Stimulated activated CD8-positive, alpha-beta memory T cell treated with anti-CD3 and anti-CD28 coated beads, Interleukin-2, amount 100 ng/mL, for 48 hours (primary cell): ENCODE measurements at places on chromosomes 2 and 18.

- no peak for DNase-seq
Observed at GRCh38 chr2:1830936-1831619, 86.8 kb upstream of the PXDN start.

- DNase-seq: no peak
Observed at GRCh38 chr2:103294420-103294819, 532.6 kb downstream of the TMEM182 start.

- DNase-seq: no peak
Observed at GRCh38 chr2:107393516-107393915, 433.2 kb upstream of the RGPD4 start.

- DNase-seq: no peak
Observed at GRCh38 chr2:61857224-61857623, 3.4 kb upstream of the FAM161A start.

- no peak for DNase-seq
Observed at GRCh38 chr2:30786923-30787685, 20.1 kb downstream of the CAPN13 start.

- no peak for DNase-seq
Observed at GRCh38 chr2:133495226-133495625, 73.0 kb downstream of the NCKAP5 start.

DNA sequence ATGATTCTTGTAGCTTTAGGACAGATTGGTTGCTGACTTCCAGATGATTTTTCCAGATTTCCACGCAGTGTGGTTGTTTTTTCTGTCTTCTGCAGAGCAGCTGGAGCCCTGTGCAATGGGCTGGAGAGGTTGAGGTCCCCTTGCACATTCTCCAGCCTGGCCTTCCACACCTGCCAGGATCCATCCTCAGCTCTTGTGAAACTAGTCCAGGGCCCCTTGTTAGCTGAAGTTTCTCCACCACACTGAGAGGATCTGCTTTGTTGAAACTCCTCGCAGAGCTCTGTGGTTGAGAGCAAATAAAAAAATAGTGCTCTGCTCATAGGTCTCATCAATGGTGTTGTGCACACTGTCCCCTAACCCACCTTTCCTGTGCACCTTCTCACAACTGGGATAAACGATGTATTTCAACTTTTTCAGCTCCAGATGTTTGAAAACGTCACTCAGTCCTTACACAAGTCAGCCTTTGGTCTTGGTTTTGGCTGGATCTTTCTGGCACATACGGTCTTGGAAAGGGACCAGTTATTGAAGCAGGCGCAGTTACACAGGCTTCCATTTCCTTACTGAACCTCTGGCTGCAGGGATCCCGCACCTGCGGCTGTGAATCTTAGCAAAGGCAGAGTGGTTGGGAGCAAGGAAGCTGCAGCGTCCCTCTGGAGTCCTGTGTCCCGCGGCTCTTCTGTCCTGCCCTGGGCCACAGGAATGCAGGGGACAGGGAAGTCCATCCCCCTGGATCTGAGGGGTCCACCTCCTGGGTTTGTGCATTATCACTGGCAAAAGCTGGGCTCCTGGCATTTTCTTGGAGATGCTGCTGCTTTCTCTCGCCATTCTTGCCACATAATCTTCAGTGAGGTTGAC lies 272.0 kb upstream of the DSEL start:
- no peak for DNase-seq

DNA sequence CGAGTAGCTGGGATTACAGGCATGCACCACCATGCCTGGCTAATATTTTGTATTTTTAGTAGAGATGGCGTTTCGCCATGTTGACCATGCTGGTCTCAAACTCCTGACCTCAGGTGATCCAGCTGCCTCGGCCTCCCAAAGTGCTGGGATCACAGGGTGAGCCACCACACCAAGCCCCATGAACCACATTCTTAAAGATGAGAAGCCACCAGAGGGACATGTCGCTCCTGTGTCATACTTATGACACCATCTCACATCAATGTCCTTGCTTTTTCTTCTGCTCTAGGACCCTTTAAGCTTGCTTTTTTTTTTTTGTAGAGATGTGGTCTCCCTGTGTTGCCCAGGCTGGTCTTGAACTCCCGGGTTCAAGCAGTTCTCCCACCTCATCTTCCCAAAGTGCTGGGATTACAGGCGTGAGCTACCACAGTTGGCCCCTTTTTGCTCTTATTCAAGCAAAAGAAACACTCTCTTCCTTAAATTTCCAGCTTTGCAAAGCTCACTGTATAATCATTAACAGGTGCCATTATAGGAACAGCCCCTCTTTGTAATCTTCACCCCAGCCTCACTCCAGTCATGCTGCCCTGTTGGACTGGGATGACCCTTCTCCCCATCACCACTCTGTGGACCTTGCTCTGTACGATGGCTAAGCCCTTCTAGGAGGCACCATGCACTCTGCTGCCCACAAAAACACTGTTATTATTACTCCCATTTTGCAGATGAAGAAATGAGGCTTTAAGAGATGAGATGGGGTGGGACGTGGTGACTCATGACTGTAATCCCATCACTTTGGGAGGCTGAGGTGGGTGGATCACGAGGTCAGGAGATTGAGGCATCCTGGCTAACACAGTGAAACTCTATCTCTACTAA lies 10.8 kb upstream of the KCNG3 start:
- no peak for DNase-seq

DNA sequence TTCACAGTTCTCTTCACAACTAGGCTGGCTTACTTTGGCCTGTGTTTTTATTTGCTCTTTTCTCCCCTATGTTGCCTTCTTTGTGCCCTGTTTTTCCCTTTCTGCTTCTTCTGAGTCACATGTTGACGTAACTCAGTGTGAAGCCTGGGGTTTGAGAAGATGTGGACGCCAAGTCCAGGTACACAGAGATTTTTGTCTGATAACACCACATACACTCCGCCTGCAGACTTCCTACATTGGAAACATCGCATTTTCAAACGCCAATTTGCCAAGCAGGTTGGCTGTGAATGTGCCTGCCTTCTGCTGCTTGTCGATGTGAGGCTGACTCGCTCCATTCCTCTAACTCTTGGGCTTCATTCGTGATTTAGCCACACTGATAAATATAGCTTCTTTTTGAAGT lies 62.6 kb upstream of the FN1 start:
- DNase-seq: no peak

- no peak for DNase-seq
Observed at GRCh38 chr18:68722821-68723220, 7.9 kb upstream of the TMX3 start.

- DNase-seq: no peak
Observed at GRCh38 chr2:96959406-96960110, 26.8 kb downstream of the FAM178B start.

GRCh38 chr2:219634951-219635751 lies 7.7 kb downstream of the SLC4A3 start:
- DNase-seq: no peak

- DNase-seq: no peak
Observed at GRCh38 chr2:241095594-241096290, 6.3 kb downstream of the MTERF4 start.

DNA sequence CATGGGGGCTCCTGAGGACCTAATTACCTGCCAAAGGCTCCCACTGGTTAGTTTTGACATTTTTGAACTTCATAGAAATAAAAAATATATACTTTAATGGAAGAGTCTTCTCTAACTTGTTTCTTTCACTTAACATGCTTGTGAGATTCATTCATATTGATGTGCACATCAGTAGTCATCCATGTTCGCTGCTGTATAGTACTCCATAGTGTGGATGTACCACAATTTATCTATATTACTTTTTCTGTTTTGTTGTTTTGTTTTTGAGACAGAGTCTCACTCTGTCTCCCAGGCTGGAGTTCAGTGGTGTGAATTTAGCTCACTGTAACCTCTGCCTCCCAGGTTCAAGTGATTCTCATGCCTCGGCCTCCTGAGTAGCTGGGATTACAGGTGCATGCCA lies 22.8 kb upstream of the EMILIN2 start:
- no peak for DNase-seq

DNA sequence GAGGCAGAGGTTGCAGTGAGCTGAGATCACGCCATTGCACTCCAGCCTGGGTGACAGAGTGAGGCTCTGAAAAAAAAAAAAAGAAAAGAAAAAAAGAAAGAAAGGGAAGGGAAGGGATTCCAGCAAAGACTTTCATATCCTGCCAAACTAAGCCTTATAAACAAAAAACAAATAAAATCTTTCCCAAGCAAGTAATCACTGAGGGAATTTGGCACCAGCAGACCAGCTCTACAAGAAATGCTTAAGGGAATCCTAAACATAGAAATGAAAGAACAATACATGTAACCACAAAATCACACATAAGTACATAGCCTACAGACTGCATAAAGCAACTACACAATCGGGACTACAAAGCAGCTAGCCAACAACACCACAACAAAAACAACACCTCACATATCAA lies 79.1 kb downstream of the TRABD2A start:
- no peak for DNase-seq

GRCh38 chr18:75438891-75439290 lies 11.4 kb upstream of the SMIM21 start:
- no peak for DNase-seq

DNA sequence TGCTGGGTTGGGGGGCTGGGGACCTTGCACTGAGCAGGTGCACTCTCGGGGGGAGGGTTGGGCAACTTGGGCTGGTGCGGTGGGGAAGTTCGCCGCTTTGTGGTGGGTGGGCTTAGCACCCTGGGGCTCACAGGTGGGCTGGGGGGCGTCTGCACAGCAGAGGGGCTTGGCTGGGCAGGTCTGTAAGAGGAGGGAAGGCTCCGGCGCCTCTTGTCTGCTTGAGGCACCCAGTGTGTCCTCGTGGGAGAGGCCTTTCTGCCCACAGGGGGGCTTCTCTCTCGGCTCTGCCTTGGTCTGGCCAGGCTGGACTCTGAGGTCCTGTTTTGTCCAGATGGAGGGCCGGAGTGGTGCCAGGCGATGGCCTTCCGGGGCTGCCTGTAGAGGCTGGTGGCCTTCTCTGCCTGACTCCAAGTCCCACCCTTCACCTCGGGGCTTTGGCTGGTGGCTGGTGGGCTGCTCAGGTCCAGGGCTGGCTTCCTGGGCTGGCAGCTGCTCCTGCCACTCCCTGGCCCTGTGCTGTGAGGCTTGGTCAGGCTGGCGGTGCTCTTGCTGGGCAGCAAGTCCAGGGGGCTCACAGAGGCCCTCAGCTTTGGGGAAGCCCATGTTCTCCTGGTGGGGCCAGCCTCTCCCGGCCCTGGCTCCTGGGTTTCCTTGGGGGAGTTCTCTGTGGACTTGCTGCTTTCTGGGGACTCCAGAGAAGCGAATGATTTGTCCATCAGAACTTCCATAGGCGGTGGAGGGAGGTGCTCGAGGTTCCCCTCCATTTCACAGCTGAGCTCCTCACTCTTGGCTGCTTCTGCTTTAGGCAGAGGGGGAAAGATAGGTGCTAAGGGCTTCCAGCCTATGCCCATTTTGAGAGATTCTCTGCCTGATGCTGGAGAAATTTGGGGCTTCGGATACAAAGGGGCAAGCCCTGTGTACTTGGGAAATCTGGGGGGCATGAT lies 3.0 kb downstream of the PCARE start:
- no peak for DNase-seq

- DNase-seq: no peak
Observed at GRCh38 chr2:219525533-219526232, 11.4 kb downstream of the ASIC4 start.

DNA sequence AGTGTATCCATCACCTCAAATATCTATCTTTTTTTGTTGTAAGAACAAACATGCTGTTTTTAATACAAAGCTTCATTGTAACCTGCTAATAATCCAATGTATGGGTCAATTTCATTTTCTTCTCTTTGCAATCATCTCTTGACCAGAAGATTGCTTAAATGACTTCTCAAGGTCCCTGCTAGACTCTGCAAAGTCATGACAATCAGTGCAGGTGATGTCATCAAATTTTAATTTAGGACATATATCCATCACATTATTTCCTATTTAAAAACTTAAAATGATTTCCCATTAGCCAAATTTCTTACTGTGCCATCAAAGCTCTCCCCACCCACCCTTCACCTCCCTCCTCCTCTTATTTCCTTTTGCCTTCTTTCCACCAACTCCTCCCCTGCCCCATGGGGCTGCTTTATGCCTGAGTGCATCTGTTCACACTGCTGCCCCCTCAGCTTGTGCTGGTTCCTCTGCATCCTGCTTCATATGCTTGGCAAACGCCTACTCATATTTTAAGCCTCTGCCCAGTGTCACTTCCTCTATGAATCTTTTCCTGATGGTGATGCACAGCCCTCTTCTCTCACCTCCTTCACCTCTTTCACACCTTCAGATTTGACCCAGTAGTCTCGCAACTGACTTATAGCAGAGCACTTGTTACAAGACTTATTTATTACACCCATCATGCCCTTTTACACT lies 20.3 kb downstream of the PLEK start:
- DNase-seq: no peak

- no peak for DNase-seq
Observed at GRCh38 chr2:75025633-75026380, 67.4 kb downstream of the POLE4 start.

GRCh38 chr2:27307287-27307544 lies 1.0 kb downstream of the UCN start:
- DNase-seq: no peak

DNA sequence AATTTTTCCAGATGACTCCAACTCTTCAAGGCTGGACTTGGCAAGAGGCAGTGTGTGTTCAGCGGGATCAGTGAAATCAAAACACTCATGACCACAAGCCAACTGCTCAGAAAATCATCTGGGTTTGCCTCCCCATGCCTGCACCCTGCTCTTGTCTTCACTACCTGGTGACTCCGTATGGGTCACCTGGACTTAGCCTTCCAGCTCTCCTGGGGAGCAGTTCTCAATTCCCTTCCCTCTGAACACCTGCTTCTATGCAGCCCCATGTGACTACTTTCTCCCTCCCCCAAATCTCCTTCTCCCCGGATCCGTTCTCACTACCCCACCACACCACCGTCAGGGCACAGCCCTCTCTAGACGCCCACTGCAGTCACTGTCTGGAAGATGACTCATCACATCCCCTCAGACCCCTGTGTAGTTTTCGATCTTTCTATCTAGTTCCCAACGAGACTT lies 130.2 kb upstream of the ID2 start:
- peak; percentile 35 for DNase-seq

- DNase-seq: no peak
Observed at GRCh38 chr2:140862181-140862580, 1268.6 kb downstream of the LRP1B start.

DNA sequence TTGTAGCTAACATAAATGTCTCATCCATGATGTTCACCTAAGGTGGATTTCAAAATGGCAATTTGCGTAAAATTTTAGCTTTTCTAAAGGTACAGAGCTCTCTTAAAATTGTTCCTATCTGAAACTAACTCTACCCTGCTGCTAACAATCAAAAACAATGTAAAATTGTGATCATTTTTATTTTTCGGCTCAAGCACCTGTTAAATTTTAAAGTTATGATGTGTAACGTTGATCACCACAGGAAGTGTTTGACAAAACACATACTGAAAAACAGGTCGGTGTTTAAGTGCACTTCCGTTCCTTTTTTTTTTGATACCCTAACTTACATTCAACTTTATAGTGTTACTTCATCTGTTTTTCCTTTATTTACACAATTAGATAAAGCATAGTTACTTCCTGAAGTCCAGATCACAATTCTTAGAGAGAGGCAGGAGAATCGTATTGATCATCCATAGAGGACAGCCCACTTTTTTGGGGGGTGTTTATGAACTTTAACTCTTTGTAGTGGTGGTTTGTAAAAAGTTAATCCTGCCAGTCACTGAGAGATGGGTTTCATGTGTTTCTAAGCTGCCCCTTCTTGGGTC lies 6.0 kb upstream of the NCK2 start:
- DNase-seq: no peak
